ENCODE measurements at places on chromosomes 4 and X.

GRCh38 chrX:53688300-53688699, 1.8 kb upstream of the HUWE1 start:
- no peak for DNase-seq

DNA sequence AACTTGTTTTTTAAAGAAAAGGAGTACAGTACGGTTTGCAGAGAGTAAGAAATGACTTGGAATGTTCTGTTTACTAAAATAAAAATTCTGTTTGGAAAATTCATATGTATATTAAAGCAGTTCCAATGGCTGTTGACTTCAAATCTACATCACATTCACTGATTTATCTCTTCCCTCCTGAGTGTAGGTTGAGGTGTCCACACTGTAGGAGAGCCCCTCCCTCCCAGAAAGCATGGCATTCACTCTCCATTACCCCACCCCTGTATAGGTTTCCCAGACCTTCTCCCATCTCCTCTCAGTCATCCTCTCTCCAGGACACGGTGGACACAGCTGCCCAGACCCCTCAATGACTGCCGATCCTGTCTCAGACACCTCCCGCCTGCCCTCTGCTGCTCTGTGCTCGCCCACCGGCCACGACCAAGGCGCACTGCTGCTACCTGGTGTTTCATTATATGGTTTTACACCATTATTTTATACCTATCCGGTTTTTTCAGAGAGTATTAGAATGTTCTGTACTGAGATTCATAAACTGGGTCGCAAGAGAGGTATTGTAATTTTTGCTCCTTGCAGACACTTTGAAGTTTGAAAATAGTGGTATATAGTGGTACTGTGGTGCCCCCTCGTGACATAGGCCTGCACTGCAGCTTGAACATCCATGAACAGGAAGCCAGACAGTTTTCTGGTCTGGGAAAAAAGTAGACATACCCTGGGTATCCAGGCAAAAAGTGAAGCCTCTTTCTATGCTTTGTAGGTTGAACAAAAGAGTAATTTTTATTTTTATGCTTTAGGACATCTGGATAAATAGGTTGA, 38.8 kb upstream of the BEX4 start:
- peak; percentile 35 for DNase-seq

DNA sequence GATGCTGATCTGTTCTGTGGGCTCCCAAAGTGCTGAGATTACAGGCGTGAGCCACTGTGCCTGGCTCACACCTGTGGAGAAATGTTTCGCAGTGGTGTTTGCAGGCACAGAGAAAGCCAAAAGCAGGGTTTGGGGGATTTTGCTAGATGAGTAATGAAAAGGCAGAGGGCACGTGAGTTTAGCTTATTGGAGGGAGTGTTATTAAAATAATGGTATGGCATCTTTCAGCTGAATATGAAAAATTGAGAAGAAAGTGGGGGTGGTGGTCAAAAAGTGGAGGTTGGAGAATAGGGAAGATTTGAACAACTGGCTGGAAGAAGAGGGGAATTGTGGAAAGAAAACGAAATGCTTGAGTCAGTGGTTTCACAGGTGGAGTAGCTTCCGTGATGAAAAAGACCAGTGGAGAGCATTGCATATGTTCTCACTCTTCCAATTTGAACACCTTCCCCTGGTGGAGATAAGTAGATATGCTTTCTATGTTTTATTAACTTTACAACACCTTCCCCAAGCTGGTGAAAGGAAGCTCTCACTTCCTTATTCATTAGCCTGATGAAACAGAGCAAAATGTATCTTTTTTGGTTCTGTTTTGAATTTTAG, 1.1 kb upstream of the CHST7 start:
- no peak for DNase-seq

- peak; percentile 35 for DNase-seq
Measured at GRCh38 chr4:168514249-168514852, 17.5 kb downstream of the PALLD start.

GRCh38 chrX:23434356-23434884, 99.8 kb downstream of the PTCHD1 start:
- peak; percentile 67 for DNase-seq

DNA sequence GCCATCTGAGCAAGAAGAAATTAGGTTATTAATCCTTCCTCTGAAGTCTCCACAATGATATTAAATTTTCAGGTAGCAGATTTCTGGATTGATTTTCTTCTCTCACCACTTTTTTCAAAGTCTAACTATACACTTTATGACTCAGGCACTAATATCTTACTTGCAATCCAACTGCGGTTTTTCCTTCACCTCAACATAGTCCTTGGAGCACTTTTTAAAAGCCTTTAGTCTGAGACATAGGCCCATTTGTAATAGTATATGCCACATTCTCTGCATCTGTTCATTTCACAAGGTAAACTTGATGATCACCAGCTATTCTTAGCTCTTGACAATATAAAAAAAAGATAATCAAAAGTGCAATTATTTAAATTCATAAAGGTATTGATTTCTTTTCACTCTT, 55.9 kb upstream of the EDNRA start:
- DNase-seq = no peak

DNA sequence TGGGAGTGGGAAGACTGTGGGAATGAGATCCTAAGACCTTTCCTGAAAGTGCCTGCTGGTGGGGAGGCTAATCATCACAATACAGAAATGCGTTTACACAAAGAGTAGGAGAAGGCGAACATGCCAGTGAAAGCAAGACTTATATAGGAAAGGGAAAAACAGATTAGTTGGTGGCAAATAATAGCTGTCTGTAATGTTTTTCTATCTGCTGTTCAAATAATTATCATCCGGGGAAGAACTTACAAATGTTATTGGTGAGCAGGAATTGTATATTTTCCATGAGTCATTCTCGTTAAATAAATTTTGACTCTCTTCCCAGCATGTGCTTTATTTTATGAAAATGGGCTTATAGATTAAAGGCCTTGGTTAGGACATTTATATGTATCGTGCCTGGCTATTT, 196.5 kb downstream of the ARHGAP10 start:
- no peak for DNase-seq

GRCh38 chrX:15475486-15475885, 17.6 kb downstream of the PIR start:
- no peak for DNase-seq

- no peak for DNase-seq
Measured at GRCh38 chr4:19728773-19729172, 522.9 kb upstream of the SLIT2 start.

GRCh38 chrX:103774070-103774642, 2.5 kb upstream of the PLP1 start:
- DNase-seq = no peak

GRCh38 chrX:36443007-36443406, 523.5 kb downstream of the CFAP47 start:
- no peak for DNase-seq

GRCh38 chrX:3527811-3528210, 181.4 kb upstream of the MXRA5 start:
- no peak for DNase-seq

DNA sequence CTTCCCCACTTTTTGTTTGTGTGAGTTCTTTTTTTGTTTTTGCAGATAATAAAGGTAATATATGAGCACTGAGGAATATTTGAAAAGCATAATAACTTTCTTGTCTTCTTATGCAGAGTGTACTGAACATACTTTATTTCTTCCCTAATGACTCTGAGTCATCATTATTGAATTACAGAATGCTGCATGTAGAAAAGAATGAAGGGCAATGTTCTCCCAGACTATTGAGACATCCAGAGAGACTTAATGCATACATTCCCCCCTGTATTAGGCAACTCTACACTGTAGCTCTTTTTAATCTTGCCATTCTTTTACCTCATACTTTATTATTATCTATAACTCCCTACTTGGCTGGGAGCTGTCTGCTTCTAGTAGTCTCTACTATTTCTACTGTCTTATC, 240.5 kb upstream of the ANKRD50 start:
- peak; percentile 91 for DNase-seq

DNA sequence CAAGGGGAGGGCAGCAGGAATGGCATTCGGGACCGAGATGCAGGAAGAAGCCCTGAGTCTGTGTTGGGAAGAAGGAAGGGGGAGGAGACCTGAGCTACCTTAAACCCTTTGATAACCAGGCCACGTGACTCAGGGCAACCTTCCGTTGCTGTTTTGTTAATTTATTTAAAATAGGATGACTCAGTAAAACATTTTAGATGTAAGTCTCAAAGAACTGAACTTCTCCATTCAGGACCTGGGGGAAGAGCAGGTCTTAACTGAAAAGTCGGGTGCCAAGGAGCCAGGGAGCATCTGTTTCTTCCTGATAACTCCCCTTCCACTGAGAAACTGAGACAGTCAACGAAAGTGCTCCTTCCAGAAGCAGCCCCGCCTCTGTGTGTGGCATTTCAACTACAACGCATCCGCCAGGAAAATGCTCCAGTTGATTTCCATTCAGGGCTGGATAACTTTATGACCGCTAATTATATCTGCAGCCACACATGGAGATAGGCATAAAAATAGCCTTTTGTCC, 88.0 kb downstream of the IRF2 start:
- DNase-seq = no peak
